ENCODE measurements at places on chromosomes 11 and 22.

DNA sequence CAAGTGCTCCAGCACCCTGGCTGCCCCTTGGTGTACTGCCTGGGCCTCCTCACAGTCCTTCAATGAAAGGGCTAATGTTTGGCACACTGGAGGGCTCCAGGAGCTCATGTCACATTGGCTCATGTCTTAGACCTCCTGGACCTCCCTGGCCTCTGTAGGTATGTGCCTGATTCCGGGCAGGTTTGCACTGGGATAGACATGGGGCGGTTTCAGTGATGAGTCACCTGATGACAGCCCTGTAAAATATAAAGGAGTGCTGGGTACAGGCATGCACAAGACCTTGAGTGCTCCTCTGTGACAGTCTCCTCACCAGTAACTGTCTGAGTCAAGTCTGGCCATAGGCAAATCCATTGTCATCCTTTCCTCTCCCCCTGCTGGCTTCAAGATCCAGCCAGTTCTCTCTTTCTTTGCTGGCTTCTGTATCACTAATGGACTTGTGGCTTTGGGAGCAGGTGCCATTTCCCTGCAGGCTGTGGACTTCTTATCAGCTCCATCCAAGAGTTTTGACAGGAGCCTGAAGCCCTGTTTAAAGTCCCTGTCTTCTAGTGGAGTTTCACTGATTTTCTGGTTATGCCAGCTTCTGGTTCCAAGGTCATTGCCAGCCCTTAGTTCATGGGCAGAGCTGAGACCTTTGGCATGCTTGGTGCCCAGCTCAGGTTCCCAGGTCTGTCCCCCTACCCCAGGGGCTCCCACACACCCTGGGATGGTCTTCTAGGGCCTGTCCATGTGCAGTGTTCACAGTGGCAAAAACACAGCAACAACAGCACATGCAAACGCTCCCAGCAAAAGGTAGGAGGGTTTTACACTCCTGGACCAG lies 22.7 kb upstream of the P2RY2 start:
- no peak for DNase-seq

DNA sequence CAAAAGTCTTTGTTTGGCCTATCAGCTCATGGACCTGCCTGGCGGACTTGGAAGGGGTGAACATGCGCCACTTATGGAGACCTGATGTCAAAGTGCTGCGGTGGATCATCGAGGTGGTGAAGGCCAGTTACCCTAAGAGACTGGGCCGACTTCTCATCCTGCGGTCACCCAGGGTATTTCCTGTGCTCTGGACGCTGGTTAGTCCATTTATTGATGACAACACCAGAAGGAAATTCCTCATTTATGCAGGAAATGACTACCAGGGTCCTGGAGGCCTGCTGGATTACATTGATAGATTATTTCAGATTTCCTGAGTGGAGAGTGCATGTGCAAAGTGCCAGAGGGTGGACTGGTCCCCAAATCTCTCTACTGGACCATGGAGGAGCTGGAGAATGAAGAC lies 17.9 kb downstream of the ALKBH3 start:
- DNase-seq = no peak

- no peak for DNase-seq
These were observed 1188.2 kb upstream of the RAG2 start for GRCh38 chr11:37786214-37786755.

DNA sequence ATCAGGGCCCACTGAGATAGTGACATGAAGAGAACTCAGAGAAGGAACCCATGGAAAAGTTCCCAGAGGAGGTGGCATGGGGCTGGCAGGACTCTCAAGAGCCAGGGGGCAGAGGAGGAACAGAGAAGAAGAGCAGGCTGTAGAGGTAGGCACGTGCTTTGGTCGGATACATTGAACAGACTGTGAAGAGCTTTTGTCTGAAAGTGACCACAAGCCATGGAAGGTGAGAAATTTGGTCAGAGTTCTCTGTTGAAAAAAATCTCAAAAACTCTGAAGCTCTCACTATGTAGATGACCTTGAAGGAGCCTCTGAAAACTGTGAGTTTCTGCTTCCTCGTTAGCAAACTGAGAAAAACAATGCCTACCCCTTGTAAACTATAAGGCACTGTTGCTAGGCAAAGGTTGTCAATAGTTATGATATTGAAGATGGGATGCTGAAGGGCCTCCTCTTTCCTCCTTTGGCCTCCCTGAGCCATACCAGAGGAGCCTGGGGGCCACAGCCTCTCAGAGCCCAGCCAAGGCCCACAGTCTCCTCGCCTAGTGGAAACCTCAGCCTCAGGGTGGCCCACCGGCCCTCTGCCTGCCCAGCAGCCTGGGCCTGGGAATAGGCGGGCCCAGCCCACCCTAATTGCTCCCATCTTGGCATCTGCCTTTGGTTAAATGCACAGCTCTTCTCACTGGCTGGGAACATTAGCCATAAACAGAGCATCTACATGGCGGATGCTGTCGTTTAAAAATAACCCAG lies 415.7 kb downstream of the SOX6 start:
- no peak for DNase-seq

GRCh38 chr11:32056438-32056837 lies 34.4 kb upstream of the RCN1 start:
- DNase-seq = no peak

- DNase-seq = no peak
These were observed 11.6 kb downstream of the MED19 start for GRCh38 chr11:57700425-57700824.

DNA sequence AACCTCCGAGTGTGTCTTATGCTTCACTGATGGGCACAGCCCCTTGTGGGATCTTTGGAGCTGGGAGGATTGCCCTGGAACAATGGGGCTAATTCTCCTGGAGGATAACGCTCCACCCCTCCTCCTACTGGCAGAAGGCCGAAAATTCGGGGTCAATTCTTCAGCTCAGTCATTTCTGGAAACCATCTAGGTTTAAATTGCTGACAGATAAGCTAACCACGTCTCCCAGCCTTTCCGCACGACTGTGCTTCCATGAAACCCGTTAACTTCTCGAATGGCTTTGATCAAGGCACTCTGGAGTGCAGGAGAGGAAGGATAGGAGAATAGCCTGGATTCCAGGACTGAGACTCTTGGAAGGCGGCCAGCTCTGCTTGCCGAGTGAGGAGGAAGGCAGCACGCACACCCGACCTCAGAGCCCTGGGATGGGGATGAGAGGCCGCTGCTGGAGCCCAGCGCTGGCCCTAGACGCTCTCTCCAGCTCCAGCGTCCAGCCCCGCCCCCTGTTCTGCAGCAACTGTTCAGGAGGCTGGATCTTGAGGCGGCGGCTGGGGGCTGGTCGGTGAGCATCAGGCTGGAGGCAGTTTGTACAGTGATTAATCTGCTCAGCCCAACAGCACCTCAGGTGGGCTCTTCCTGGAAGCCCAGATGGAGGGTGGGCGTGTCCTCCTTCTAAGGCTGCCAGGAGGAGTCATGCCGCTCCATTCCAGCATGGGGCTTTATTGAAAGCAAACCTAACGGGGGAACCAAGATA lies 176.7 kb upstream of the NCAM1 start:
- no peak for DNase-seq

DNA sequence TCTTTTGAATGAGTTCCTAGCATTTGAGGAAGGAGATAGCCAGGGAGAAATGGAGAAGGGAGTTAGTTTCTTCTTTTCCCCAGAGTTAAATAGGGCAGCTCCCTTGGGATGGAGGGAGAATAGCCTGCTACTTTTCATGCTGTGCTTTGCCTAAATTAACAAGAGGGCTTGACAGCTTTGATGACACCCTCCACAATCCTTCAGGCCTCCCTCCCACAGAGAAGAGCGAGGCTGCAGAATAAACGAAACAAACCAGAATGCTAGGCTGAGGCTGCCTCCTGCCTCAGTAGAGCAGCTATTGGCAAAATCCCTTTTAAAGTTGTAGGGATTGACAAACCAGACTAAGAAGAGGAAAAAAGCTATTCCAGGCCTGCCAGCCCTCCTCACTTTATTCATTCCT lies 94.6 kb downstream of the C11orf58 start:
- DNase-seq = no peak

- DNase-seq = no peak
These were observed 21.9 kb downstream of the OR5B21 start for GRCh38 chr11:58485961-58486360.

DNA sequence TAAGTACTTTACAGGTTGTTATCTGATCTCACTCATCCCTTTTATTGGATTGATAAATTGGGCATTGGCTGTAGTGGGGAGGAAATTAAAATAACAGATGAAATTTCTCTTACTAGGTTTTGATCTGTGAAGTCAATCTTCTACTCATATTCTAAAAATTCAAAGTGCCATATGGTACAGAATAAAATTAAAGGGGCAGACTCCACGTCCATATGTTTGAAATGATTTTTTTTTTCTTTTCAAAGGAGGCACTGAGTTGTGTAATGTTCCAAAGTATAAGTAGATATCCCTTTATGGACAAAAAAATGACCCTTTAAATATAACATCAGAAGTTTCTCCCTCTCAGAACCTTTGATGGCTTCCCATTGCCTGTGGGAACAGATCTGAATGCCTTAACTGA lies 207.4 kb downstream of the DBX1 start:
- no peak for DNase-seq

DNA sequence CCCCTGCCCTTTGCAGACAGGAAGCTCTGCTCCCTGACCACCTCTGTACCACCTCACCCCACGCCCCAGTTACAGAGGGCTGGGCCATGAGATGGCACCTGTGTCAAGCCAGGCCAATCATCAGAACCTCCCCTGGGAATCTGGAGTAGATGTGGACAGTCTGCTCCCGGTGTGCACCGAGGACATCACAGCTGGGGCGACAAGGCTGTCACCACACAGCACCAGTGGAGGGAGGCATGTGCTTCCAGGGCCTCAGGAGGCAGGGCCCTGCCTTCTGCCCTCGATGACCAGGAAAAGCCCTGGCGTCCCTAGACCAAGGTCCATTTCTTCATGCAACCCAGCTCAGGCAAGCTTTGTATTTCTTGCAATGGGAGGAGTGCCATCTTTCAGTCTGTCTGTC lies 309.5 kb downstream of the CTTN start:
- DNase-seq = no peak

GRCh38 chr11:95531116-95531515 lies 258.5 kb downstream of the FAM76B start:
- no peak for DNase-seq

- no peak for DNase-seq
These were observed 30.9 kb downstream of the ARAP1 start for GRCh38 chr11:72721276-72721675.
